NCI-H1105 (cell line): ENCODE measurements at places on chromosomes 4 and X.

DNA sequence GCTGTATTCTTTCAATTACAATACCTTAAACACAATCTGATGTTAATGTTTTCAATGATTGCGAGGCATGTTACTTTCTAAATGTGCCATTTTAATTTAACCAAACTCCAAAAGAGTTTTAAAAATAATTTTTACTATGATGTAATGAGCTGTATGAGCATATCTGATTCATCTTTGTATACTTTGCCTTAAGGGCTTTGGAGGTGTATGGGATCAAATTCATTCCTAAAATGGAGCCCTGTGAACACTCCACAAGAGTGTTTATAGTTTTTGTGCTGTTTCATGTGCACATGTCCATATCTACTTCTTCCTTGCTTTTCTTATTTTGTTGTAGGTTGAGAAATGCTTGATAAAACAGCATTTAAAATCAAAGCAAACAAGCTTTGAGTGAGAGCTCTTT lies 82.4 kb downstream of the ATP10D start:
- DNase-seq, result no peak

- no peak for DNase-seq
These were observed 114.0 kb downstream of the SPANXN4 start for GRCh38 chrX:143139681-143140080.

- no peak for DNase-seq
These were observed 212.7 kb downstream of the SHOX start for GRCh38 chrX:843306-843705.

DNA sequence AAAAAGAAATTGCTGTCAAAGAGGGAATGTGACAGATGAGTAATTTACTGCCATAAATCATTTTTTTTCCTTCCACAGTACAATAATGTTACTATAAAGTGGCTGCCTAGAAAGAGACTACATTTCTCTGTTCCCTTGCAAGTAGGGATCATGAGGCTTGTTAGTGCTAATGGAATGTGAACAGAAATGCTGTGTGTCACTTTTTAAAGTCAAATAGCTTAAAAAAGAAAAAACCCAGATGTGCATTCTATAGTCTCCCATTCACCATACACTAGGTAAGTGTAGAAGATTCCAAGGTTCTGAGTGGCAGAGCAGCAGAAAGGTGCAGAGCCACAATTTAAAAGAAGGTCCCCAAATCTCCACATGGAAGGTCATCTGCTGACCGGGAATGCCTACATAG lies 328.4 kb downstream of the CAMK2D start:
- no peak for DNase-seq

GRCh38 chr4:10140866-10141759 lies 24.5 kb upstream of the WDR1 start:
- no peak for DNase-seq

DNA sequence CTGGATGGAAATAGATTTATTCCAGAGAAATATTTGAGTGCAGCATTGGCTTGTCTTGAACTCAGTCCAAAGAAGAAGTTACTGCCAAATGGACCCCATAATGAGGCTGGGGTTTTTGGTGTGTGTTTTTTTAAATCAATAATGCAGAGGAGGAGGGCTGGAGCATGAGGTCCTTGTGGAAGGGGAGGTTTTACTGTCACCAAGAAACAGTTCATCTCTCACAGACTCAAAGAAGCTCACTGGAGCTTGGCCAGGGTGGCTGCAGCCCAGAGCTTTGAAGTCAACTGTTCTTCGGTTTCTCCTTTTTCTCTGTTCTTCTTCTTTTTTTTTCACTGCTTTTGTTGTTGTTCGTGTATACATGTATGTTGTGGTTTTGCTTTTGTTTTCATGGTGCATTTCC lies 377.7 kb downstream of the FBXW7 start:
- no peak for DNase-seq

- no peak for DNase-seq
These were observed 11.3 kb upstream of the DHX15 start for GRCh38 chr4:24595659-24596058.

GRCh38 chr4:24921491-24921890 lies 8.6 kb upstream of the CCDC149 start:
- no peak for DNase-seq

DNA sequence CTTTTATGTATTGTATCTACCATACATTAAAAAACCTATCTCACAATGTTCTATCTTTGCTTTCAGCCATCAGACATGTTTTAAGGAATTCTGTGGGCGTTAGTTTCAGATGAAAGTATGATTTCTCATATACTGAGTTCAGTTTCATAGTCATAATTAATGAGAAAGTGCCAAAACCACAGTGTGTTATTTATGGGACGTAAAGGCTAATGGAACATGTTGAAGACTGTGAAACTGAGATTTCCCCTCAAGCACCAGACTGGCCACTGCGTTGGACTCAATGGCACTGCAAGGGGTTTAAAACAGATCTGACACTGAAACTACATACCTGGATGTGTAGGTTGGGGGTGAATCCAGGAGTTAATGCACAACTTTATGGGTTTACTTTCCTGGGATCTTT lies 32.0 kb downstream of the F8 start:
- no peak for DNase-seq

DNA sequence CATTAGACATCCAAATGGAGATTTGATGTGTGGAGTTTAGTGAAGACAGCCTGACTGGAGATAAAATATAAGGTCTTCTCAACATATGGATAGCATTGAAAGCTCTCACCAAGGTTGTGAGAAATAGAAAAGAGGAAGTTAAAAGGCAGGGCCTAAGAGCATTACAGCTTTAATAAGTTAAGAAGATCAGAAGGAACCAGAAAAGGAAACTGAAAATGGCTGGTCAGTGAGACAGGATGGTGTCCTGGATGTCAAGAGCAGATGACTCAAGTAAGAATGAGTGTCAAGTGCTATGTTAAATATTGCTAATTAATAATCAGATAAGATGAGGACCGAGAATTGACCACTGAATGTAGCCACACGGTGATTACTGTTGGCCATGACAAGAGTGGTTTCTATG lies 642.9 kb downstream of the STPG2 start:
- DNase-seq, result no peak

GRCh38 chr4:147589586-147589985 lies 27.6 kb upstream of the TMEM184C start:
- no peak for DNase-seq

DNA sequence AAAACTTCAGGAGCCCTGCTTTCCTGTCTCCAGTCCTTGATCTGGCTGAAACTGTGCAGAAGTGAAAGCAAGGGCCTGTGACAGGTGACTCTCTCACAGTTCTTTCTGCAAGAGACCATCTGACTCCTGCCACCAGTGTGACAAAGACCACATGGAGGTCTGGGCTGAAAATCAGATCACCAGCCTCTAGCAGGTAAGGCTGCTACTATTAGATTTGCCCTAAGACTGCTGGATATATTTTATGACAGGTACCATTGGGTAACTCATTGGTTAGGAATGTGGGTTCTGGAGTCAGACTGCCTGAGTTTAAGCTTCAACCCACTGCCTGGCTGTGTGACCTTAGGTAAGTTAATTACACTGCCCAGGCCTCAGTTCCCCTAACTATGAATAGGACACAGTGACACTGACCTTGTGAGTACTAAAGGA lies 163.3 kb upstream of the SLC7A11 start:
- no peak for DNase-seq

DNA sequence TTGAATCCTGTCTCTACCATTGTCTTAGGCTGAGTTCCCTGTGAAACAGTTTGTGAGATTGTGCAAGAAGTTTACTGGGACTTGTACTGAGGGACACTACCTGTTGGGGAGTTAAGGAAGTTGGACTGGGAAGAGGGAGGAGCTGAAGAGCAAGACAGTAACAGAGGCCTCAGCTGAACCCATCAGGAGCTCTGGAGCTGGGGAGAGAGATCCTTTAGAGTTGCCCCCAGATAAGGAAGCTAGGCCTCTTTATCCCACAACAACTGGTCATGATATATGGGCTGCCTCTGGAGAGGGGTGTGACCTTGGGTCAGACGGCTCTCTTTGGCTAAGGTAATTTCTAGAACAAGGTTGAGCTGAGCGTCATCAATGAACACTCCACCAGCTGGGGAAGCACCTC lies 137.8 kb upstream of the SLC4A4 start:
- DNase-seq, result no peak

DNA sequence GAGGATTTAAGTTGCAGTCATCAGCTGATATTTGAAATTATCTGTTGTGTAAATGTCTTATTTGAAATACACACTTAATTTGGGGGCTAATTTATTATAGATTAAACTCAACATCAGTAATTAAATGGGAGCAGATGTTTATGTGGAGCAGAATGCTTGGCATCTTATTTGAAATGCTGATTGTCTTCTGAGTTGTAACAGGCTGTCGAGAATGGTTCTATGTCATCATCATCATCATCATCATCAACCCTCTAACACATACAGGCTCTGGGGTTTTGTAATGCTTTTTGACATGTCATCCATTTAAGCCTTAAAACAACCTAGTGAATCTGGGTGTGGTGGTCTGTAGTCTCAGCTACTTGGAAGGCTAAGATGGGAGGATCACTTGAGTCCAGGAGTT lies 8.2 kb downstream of the MTMR1 start:
- DNase-seq, result no peak

DNA sequence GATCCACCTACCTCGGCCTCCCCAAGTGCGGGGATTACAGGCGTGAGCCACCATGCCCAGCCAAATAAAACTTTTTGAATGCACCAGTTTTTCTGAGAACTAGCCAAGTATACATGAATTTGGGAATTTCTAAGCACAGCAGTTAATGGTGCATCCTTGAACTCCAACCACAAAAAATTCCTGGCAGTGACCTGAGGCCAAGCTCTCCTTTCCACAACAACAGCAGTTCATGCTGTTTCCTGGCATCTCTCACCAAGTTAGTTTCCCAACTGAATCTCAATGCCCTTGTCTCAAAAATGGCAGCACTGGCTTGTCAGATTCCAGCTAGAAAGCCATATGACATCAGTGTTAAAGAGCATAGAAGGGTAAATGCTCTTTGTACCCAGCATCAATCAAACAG lies 15.9 kb upstream of the XKRX start:
- no peak for DNase-seq

GRCh38 chrX:2931612-2932011 lies 2.5 kb upstream of the ARSD start:
- DNase-seq, result no peak

- DNase-seq, result no peak
These were observed 101.9 kb downstream of the MAML3 start for GRCh38 chr4:140052050-140052449.

GRCh38 chrX:69539437-69539836 lies 35.3 kb downstream of the NALF2 start:
- no peak for DNase-seq

DNA sequence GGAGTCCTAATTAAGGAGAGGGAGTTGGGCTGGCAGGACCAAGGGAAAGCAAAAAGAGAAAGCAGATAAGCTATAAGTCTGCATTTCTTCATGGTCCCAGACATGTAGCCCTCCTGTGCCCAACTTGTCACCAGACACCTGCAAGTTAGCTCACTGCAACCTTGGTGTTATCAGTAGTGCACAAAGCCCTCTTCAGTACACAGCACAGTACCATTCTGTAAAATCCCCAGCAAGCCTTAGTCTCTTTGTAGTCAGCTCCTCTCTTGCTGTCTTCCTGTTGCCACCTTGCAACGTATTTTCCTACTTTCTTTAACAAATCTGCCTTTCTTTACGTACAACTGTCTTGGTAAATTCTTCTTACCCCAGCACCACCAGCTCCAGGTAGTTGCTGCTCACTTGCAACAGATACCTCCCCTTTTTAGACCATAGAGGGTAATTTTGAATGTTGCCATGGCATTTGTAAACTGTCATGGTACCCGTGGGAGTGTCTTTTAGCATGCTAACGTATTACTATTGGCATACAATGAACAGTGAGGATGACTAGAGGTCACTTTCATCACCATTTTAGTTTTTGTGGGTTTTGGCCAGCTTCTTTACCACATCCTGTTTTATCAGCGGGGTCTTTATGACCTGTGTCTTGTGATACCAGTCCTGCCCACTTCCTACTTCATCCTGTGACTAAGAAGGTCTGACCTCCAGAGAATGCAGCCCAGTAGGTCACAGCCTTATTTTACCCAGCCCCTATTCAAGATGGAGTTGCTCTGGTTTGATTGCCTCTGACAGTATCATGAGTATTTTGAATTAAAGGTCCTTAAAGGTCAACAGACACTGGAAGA lies 28.3 kb upstream of the AP1S2 start:
- no peak for DNase-seq
